ENCODE measurements at places on chromosomes 4 and X.

DNA sequence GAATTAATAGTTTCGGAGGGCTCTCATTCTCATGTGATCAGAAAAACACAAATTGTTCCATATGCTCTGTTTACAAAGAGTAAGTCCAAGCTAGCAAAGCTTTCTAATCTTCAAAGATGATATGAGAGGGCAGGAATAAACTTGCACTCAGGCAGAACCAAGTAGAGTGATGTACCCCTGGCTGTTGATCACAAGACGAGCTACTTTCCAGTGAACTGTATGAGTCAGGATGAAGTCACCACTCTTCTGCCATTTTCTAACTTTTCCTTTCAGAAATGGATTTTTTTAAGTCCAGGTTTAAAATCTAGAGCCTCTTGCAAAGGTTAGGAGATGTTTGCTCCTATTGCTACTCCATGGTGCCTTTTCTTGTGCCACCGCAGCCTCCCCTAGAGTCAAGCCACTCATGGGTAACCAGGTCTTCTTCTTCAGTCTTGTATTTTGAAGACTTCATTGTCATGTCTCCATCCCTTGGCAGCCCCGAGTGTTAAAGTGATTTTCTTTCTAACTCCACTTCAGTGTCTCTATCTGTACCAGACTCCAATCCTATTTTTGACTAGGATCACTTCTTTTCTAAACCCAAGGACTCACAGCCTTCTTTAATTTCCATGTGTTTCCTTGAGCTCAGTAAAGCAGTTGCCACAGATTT, 171.9 kb upstream of the GALNT7 start:
- DNase-seq, result no peak

DNA sequence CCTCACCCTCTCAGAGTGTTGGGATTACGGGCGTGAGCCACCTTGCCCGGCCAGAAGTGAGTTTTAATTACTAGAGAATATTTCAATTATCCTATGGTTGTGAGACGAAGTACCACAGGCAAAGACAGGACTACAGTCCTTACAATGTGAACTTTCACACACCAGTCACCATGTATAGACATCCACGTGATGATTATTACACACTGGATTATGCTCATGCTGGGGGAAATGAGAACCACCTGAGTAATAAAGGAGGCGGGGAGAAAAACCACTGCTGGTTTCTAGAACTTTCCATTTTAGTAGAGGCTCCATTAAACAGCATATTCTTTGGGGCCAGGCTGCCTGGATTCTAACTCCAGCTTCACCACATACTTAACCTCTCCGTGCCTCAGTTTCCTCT, 42.5 kb upstream of the TLR2 start:
- no peak for DNase-seq

DNA sequence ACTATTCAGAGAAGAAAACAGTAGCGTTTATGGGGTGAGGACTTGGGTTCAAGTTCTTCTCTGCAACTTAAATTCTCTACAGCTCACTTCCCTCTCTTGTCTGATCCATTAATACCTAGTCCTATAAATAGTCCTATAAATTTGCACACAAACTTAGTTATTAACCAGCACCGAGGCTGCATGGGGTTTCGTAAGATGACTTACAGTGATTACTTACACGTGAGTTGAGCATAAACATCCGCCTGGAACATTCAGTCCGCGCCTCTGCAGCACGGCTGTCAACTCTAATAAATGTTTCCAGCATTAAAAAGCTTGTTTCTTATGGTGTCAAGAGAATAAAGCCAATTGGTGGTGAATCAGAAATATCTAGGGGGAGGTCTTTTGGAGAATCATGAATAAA, 103.0 kb upstream of the ENPP6 start:
- no peak for DNase-seq

GRCh38 chr4:41696131-41696530, 52.4 kb downstream of the PHOX2B start:
- no peak for DNase-seq

DNA sequence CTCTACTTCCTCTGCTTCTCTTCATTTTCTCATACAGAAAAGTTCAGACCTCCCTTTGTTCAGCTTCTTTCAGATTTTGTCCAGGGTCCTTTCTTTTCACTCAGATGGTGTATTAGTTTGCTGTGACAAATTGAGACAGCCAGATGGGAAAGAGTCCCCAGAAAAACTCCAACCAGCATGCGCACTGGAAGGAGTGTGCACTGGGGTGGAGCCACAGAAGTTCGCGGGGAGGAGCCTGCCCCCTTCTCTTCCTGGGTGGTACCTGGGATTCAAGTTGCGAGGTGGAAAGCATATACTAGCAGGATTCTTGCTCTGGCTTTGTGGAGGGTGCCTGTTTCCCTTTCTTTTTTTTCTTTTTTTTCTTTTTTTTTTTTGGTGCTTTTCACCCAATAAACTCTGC, 51.6 kb downstream of the SMIM20 start:
- DNase-seq, result no peak

DNA sequence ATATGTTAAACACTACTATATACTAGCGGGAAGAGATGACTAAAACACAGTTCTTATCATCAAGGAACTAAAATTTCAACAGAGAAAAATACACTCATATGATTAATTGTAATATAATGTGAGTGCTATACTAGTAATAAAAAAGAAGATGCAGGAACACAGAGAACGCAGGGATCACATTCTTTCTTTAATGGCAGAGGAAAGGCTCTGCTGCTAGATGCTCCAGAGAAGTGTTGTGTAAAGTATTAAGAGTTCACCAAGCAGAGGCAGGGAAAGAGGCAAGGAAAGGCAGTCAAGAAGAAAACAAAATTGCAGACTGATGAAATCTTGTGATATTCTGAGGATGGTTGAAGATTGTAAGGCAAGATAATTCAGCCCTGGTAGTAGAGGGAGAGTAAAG, 394.7 kb downstream of the PDGFC start:
- DNase-seq, result no peak

- no peak for DNase-seq
Observed at GRCh38 chr4:46856333-46856732, 52.7 kb downstream of the COX7B2 start.

DNA sequence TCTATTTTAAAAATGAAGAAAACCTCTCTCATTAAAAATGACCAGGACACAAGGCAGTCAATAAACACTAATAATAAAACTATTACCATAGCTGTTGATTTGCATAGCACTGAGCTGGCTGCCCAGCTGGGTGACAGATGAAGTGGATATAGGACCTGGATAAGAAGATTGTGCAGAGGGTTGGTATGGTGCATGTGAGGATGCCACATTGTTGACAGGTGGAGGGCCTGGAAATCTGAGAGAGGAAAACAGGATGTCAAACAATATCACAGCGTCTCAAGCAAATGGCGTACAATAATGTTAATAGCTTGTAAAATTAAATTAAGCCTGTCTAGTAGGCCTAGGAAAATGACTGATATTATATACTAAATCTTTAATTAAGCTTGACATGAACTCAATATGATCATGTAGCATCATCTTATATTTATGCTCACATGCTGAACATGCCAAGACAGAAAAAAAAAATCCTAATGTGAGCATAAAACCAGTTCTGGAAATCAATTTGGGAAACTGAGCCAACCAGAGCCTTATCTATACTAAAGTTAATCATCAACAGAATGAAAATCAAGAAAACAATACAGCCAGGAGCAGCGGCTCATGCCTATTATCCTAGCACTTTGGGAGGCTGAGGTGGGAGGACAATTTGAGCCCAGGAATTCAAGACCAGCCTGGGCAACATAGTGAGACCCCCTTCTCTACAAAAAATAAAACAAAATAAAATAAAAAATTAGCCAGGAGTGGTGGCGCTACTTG, 18.6 kb downstream of the SEC24D start:
- no peak for DNase-seq

DNA sequence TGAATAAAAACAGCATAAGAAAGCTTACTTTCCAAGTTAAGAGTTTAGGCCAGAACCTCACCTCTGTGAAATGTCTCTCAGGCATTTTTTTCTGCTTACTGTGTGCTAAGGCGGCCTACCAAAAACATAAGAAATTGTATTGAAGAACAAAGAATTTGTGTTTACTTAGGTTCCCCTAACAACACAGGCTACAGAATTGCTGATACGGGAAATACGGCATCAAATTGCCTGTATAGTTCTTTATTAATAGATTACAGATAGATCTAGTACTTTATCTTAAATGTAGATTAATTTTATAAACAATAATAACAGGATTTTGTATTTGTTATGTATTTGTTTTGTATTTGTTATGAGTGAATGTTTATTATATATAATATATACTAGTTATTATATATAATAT, 12.9 kb downstream of the ASIC5 start:
- DNase-seq, result no peak

DNA sequence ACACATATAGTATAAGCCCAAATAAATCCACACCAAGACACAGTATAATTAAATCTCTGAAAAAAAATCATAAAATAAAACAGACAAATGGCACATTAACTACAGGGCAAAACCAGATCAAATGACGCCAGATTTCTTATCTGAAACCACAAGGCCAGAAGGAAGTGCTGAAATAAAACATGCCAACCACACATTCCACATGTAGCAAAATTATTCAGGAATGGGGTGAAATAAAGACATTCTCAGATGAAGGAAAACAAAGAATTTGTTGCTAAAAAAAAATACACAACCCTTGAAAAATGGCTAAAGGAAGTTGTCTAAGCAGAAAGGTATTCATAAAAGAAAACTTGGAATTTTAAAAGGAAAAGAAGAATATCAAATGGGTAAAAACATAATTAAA, 4.5 kb upstream of the DCAF12L1 start:
- DNase-seq, result no peak

- no peak for DNase-seq
Observed at GRCh38 chr4:138262469-138262868, 20.3 kb upstream of the SLC7A11 start.

GRCh38 chr4:108681321-108681809, 31.0 kb downstream of the OSTC start:
- no peak for DNase-seq

GRCh38 chr4:143782521-143782920, 82.0 kb upstream of the FREM3 start:
- DNase-seq, result no peak

GRCh38 chr4:20614816-20615215, 85.4 kb upstream of the PACRGL start:
- no peak for DNase-seq

DNA sequence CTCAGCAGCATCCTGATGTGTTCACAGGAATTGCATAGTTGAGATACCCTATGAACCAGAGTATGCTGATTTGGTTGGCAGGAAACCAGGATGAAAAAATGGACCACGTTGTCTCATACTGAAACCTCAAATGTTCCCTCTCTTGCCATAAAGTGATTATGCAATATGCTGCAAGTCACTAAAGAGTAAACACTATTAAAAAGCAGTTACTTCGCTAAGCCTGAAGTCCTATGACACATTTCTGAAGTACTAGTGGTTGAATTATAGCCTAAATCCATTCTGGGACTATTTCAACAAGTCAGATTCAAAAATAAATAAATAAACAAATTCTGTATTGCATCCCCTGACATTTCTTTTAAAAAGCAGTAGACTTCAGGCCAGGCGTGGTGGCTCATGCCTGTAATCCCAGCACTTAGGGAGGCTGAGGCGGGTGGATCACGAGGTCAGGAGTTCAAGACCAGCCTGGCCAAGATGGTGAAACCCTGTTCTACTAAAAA, 106.0 kb upstream of the NAP1L5 start:
- no peak for DNase-seq

GRCh38 chr4:163148466-163149336, 18.0 kb downstream of the NAF1 start:
- no peak for DNase-seq

DNA sequence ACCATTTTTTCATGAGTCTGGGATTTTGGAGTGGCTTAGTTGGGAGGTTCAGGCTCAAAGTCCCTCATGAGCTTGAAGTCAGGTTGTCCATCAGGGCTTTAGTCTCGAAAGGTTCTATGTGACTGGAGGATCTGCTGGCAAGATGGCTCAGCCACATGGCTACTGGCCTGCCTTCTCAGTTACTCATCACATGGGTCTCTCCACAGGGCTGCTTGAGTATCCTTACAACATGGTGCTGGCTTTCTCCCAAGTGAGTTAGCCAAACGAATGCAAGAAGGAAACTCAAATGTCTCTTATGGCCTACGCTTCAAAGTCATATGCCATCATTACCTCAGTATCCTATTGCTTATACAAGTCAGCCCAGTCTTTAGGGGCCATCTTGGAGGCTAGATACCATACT, 106.3 kb upstream of the VCX3B start:
- no peak for DNase-seq

DNA sequence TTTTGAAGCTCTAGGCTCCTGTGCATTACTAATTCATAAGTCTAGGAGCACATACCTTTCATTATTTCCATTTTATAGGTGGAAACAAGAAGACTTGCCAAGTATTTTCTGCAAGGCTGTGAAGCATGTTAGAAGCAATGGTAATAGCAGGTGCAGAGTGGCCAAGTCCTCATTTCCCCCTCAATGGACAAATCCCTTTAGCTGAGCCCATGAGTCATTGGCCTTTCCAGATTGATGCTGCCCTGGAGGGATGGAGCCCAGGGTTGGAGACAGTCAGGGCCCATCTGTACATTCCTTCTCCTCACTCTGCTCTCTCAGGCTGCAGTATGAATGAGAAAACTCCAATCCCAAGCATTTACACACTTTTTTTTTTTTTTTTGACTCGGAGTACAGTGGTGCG, 6.6 kb downstream of the MGST2 start:
- DNase-seq, result no peak

- DNase-seq, result no peak
Observed at GRCh38 chr4:33133723-33134122, 2413.6 kb downstream of the PCDH7 start.

GRCh38 chr4:78481180-78481579, 70.4 kb upstream of the ANXA3 start:
- no peak for DNase-seq

DNA sequence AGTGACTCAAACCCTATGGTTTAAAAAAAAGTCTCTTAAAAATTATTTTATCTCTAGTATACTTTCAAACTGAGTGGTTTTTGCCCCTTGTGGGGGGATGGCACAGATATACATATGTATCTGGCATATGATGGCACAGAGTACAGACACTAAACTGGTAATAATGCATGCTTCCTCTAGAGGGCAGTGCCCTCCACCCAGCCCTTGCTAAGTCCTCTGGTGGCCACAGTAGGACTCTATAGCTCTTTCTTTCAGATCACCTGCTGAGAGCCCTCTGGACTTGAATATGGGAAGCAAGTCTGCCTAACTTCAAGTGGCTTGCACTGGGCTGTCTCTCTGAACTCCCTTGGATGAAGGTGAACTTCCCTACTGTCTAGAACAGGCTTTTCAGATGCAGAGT, 66.3 kb downstream of the TSPAN7 start:
- DNase-seq, result peak; percentile 8

- no peak for DNase-seq
Observed at GRCh38 chr4:113678641-113679040, 82.9 kb downstream of the CAMK2D start.

GRCh38 chrX:134735015-134735414, 76.7 kb upstream of the PLAC1 start:
- DNase-seq, result no peak

Data from activated CD4-positive, alpha-beta T cell treated with anti-CD3 and anti-CD28 coated beads, Interleukin-2, amount 50 U/mL, for 48 hours (primary cell).